ENCODE measurements at places on chromosomes 12 and 14.

DNA sequence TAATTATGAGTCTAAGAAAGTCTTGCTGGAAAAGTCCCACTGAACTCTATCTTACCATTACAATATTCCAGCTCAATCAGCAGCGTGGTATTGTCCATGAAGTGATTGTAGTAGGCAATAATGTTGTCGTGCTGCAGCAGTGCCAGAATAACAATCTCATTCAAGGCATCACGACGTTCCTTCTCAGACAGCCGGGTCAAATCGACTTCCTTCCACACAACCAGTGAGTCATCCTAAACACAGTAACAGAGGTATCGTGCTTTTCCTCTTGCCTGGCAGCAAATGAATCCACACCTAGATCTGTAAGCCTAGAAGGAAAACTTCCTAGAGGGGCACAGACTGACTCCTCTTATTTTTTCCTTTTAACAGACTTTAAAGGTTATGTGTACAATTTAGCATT, 2.9 kb downstream of the NEK9 start:
- no peak for DNase-seq

DNA sequence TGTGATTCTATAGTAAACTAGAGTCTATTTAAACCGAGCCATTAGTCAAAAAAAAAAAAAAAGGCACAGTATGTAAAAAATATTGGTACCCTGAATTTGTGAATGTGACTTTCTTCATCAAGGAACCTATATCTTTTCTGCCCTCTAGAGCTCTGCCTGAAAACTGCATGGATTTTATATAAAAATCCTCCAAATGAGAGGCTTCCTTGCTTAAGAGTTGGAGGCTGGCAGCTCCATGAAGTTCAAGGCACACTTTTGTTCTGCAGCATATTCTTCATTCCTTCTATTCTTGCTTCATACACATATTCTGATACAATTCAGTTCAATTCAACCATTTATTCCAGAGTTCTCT, 23.1 kb upstream of the NKX2-8 start:
- no peak for DNase-seq

- no peak for DNase-seq
These were observed 150.0 kb upstream of the SYT10 start for GRCh38 chr12:33589576-33590114.

DNA sequence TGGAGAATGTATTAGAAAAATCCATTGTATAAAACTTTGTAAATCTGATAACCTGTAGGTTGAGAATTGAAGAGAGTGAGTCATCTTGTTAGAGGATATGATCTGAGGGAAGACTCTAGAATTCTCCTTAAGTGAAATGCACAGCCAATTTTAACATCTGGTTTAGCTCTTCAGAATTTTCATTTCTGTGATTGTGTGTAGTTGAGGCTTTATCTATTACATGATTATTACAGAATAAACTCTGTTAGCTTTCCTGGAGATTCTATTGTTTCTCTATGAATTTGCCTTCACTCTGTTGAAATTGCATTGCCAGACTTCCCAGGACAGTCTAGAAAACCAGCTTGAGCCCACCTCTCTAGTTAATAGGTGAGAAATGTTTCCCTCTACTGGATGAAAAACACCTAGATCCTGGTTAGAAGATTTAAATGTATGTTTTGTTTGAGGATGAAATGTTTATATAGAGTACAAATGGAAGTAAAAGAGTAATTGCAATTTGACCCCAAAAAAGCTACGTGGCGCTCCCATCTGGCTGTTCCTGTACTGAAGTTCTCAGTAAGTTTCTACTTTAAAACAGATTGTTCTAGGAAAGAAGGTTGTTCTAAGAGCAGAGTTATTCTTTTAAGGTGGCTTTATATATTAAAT, 2.9 kb downstream of the NUDT4 start:
- DNase-seq: no peak

DNA sequence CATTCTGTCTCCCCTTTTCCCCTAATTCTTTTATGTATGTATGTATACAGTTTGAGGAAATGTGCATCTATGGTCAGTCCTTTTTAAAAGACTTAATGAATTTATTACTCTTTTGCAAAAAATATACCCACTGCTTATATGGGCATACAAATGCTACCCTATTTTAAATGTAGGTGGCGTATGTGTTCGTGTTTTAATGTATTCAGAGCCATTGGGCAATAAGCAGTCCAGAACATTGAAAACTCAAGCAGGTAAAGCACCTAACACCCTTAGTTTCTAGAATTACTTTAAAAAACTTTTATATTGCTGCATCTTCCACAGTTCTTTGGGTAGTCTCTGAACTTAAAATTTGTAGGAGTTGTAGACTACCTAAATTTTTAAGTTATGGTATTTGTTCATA, 42.6 kb upstream of the A2ML1 start:
- DNase-seq: no peak

All from stimulated activated CD4-positive, alpha-beta T cell treated with anti-CD3 and anti-CD28 coated beads, Interleukin-1b, Interleukin-23, amount 100 ng/mL, for 1 hour (primary cell).